CD4-positive, alpha-beta T cell (primary cell): ENCODE measurements at places on chromosomes 7 and 10.

GRCh38 chr10:73591935-73592699, 975 bp upstream of the USP54 start:
- peak; percentile 23 for DNase-seq

DNA sequence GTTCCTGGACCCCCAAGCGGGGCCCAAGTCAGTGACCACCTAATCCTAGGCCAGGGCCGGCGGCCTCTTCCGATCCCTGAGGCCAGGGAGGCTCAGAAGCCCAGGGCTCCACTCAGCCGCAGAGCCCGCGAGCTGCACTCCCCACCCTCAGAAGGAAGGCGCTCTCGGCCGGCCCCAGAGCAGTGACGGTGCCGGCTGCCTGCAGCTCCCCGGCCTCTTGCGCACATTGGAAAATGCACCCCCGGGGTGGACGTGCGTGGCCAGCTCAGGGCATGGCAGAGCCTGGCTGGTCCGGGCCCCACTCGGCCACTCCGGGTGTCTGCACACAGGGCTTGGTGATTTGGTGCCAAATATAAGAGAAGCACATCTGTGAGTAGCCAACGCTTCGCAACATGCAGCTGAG, 269.1 kb downstream of the PTPRN2 start:
- no peak for DNase-seq

DNA sequence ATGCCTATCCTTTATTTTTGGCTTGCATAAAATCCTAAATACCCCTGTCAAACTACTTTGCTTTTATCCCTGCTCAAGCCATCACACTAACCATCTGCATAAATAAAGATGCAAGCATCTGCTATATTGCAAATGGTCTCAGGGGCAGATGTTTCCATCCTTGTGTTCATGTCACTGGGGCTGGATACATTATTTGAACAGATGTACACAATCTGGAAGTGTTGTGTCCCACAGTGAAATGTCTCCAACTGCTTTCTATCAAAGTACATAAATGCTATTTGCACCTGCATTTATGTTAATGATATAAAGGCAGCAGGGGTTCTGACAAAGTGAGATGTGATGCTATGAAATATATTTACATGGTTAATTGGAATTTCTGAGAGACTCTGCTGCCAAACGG, 163.1 kb downstream of the ZNF438 start:
- no peak for DNase-seq

DNA sequence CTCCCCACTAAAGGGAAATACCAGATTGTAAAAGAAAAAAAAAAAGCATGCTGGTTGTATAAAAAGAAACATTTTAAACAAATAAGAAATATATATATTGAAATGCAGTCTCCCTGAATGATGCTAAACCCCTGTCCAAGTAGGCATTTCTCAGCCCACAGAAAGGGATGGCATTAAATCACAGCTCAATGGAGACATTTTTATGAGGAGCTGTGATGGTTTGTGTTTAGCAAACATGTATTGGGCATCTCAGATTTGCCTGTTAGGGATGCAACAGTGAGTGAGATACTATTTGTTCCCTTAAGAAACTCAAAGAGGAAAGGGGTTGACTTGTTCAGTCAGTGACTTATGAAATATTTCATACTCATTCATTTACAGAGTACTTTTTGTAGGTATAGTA, 51.5 kb downstream of the KAT6B start:
- DNase-seq: no peak

DNA sequence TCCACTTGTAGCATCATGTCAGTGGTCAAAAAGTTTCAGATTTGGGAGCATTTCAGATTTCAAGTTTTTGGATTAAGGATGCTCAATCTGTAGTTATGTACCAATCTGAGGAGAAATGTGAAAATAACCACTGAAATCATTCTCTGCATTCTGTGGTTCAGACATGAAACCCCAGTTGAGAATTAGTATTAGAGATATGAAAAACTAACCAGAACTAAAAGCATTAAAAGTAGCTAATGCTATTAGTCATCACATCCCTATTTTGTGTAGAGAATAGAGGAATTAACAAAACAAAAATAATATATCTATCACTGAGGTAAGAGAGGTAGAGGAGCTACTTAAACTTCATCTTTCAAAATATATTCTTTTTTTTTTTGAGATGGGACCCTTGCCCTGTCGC, 28.0 kb downstream of the MICU1 start:
- DNase-seq: no peak

GRCh38 chr7:142943706-142944268, 4.5 kb downstream of the LLCFC1 start:
- DNase-seq: no peak

GRCh38 chr10:95256268-95256667, 34.5 kb downstream of the PDLIM1 start:
- DNase-seq: no peak

- DNase-seq: no peak
Measured at GRCh38 chr7:129969881-129970446, 17.2 kb upstream of the UBE2H start.

DNA sequence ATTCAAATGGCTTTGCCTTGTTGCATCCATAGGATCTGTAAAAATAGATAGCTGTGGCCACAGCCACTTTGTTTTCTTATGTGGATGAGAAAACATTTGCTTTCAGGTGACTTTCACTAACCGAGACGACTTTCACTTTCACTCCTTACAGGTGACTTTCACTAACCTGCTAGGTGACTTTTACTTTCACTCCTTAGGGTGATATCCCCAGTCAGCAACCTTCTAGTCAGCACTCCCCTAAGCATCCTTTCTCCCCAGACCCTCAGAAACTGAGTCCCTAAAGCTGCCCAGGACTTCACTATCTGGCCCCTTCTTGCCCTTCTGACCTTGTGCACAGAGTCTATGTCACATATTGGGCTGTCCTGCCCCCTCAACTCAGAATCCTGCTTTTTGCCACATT, 177.5 kb downstream of the RELN start:
- DNase-seq: peak; percentile 34

- DNase-seq: no peak
Measured at GRCh38 chr10:86670290-86670811, 2.0 kb downstream of the LDB3 start.

- no peak for DNase-seq
Measured at GRCh38 chr7:459584-460373, 59.9 kb downstream of the PDGFA start.

GRCh38 chr7:89133819-89134218, 338.3 kb upstream of the TEX47 start:
- no peak for DNase-seq

GRCh38 chr7:3154881-3155494, 111.3 kb upstream of the CARD11 start:
- DNase-seq: peak; percentile 74

GRCh38 chr10:74153123-74153522, 2.1 kb downstream of the ADK start:
- DNase-seq: no peak

DNA sequence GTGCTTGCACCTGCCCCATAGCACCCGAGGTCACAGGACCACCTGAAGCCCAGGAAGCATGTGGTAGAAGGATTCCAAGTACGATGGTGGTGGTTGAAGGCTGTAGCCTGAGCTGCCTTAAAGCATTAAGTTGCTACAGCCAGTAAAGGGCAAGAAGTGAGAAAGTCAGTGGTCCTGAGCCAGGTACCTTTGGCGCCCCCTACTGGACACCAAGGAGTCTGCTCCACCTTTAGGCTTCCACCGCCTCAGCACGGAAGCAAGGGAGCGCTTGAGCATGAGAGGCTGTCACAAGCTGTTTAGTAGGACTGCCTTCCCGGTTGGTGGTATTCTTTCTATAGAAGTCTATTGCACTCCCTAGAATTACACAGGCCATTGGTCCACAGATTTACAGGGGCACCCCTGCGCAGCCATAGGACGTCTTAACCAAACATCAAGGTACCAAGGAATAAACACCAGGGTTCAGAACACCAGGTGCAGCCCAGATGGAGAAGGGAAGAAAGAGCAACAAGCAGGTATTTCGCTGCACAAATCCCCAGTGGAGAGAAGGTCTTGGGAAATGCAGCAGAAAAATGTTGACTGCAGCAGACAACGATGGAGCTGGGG, 2.2 kb downstream of the CRTAC1 start:
- peak; percentile 37 for DNase-seq

- DNase-seq: no peak
Measured at GRCh38 chr7:1368184-1368681, 91.0 kb downstream of the MICALL2 start.

DNA sequence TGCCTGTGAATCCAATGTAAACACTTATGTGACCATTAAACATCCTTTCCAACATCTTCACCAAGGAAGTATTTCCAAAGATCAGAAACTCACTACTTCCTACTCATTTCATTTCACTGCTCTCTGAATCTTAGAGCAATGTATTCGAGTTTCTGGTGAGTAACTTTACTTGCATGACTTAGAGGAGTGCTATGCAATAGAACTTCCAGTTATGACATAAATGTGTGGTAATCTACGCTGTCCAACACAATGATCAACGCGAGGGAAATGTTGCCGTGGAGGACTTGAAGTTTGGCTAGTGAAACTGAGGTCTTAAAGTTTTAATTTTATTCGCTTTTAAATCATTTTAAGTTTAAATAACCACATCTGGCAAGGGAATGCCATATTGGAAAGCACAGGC, 1326.3 kb downstream of the XPNPEP1 start:
- no peak for DNase-seq

DNA sequence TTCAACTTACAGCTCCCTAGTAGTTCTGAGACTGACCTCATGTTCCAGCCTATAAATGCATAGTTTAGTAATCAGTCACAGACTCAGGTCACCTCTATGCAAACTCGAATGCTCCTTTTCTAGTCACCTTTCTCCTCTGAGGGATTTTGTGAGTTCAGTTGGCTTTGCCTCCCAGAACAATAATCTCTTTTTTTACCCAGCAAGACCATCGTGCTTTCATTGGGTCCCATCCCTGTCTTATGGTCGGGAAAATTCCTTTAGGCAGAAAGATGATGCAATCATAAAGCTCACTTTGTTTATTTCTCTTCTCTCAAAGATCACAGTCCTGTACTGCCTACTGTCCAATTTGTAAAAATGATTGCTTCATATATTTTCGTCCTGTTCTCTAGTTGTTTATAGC, 38.4 kb downstream of the TWIST1 start:
- DNase-seq: no peak

DNA sequence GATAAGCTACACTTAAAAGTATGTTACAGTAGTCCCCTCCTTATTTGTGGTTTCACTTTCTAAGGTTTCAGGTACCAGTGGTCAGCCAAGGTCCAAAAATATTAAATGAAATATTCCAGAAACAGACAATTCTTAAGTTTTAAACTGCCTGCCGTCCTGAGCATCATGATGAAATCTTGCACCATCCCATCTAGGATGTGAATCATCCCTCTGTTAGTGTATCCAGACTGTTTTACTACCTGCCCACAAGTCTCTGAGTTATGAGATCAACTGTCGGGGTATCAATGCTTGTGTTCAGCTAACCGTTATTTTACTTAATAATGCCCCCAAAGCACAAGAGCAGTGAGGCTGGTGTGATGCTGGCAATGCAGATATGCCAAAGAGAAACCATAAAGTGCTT, 11.4 kb downstream of the KDM7A start:
- DNase-seq: no peak
